AG20443 (cell line): ENCODE measurements at places on chromosomes 2 and 18.
A peak's percentile ranks its signal among the peaks of the same experiment; 100 is the strongest.

GRCh38 chr2:241125626-241126025, 23.5 kb upstream of the MTERF4 start:
- DNase-seq: no peak

DNA sequence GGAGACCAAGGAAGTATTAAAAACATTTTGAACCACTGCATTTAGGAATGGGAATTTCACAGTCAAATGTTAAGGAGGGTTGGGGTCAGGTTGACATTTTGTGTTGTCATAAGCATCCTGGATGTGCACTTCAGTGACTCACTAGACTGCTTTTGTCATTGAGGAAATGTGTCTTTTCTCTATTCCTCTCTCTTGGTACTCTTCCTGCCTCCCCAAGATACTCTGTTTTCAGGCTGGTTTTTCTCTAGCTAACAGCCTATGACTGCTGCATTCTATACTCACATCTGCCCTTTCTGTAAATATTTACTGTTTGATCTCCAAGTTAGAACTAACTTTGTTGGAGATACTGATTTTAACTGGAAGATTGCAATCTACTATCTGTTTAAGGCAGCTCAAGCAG, 23.4 kb downstream of the XRCC5 start:
- DNase-seq: no peak

GRCh38 chr2:181948227-181948626, 37.4 kb upstream of the PPP1R1C start:
- DNase-seq: no peak

GRCh38 chr18:48678237-48679115, 139.6 kb downstream of the CTIF start:
- DNase-seq: no peak

GRCh38 chr2:176934869-176935415, 277.7 kb upstream of the HNRNPA3 start:
- peak; percentile 19 for DNase-seq

DNA sequence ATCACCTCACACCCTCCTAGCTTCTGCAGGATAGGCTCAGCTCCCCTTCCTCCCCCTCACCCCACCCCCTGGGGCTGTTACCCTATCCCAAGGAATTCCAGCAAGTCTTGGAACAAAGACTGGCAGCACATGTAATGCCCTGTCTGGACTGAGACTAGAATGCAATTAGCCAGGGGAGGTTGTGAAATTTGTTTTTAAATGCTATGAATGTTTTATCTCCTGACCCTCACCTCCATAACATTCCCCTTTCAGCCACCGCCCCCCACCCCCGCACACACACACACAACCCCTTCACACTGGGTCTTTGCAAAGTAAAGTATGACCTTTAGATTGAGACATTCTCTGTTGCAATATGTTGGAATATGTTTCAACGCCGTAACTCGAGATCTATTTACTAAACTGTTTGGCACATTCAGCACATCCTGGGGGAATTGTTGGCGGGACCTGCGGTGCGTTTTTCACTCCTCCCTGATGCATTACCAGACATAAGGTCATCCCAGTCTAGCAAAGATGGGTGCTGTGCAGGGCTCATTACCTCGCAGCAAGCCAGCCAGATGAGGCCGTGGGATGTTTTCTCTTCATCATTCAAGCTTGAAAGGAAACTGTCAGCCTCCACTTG, 290.7 kb upstream of the SLC14A2 start:
- DNase-seq: peak; percentile 57

GRCh38 chr2:44250376-44250775, 24.9 kb upstream of the SLC3A1 start:
- no peak for DNase-seq

DNA sequence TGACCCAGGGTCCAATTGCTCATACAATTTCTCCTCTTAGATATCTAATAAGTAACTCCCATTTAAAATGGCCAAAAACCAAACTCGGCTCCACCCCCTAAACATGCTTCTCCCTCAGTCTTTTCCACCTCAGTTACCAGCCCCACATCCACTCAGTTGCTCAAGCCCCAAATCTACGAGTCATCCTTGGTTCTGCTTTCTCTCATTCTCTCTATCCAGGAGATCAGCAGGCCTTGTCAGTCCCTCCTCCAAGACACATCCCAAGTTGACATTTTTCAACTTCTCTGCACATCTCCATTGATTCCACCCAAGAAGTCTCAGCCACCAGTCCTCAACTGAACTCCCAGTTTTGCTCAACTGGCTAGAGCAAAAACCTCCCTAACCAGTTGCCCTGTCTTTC, 40.5 kb upstream of the RTN4 start:
- DNase-seq: peak; percentile 59

DNA sequence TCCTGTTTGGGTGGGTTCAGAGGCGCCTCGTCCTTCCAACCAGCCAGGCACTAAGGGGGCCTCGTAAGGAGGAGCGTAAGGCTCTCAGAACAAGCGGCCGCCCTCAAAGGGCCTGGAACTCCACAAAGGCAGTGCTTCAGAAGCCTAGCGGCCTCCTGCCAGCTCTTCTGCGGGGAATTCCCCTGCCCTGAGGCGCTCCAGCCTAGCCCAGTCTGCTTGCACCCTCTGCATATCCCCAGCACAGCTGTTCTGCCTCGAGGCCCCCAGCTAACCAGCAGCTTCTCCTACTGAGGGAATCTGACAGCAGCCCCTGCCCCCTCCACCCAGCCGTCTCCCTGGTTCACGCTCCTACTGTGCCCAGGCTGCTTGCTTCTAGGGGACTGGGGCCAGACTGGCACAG, 265.9 kb downstream of the TFCP2L1 start:
- DNase-seq: no peak

GRCh38 chr2:38279201-38279600, 97.9 kb downstream of the ATL2 start:
- no peak for DNase-seq

DNA sequence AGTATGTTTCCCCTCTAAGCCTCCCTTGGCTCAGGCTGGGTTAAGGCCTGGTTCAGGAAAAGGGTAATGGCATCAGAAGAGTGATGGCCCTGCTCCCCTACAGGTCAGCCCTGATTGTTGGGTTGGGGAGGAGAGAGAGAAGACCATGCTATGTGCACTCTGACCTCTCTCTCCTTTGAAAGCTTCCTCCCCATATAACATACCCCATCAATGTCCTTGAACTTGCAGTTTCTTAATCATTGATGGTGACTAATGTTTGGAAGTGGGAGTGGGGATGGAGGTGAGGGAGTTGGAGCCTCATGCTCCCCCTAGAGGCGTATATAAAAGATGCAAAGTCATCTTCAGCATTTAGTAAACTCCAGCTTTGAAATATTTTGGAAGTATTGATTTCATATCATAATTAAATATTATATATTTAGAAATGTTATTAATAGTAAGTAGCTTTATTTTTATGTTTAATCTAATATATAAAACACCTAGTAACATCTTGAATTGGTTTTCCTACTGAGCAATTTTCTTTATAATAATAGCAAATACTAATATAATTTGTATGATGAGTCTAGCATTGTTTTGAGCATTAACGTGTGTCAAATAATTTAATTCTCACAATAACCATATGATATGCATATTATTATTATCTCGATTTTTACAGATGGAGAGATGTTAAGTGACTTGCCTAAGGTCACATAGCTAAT, 8.8 kb downstream of the PLCL1 start:
- peak; percentile 62 for DNase-seq

DNA sequence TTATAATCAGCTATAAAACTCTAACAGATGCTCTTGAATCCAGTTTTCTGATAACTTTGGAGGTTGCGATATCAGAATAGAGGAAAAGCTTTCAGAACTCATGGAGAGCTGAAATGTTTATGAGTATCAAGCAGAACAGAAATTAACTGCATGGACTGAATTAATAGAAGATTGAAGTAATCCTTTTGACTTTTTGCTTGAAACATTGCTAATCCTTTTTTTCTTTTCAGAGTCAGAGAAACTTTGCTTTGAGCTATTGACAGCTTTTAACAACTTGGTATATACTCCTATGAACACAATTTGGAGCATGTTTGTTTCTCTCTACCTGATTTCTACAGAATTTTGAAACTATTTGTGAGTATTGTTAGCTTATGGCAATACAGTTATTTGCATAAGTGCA, 1254.8 kb downstream of the LRP1B start:
- no peak for DNase-seq

GRCh38 chr2:72033636-72034035, 114.0 kb downstream of the CYP26B1 start:
- no peak for DNase-seq

GRCh38 chr2:223725494-223725893, 111.9 kb downstream of the AP1S3 start:
- DNase-seq: peak; percentile 95

GRCh38 chr18:78772360-78773302, 207.0 kb upstream of the SALL3 start:
- no peak for DNase-seq

DNA sequence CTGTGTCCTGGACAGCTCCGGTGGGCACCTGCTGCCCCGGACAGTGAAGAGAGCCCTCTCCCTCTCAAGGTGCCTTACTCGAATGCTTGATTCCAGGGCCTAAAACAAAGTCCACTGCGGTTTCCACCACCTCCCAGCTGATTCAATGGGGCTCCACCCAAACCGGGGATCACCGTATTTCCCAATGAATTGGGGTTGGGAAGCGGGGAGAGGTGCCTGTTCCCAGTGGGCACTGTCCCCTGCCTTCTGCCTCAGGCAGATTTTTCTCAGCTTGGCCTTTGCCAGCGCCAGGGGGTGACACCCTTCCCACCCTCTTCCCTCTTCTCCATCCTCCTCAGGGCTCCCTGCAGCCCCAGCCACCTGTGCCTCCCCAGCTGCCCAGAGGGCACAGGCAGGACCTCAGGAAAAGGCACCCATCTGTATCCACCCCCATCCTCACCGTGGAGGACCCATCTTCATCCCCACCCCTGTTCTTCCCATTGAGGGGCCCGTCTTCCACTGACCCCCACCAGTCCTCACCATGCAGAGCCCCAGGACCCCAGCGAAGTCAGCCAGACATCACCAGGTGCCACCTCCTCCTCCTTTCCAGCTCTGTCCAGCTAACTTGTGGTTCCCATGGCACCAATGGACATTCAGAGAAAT, 66.7 kb upstream of the HPCAL1 start:
- DNase-seq: no peak

DNA sequence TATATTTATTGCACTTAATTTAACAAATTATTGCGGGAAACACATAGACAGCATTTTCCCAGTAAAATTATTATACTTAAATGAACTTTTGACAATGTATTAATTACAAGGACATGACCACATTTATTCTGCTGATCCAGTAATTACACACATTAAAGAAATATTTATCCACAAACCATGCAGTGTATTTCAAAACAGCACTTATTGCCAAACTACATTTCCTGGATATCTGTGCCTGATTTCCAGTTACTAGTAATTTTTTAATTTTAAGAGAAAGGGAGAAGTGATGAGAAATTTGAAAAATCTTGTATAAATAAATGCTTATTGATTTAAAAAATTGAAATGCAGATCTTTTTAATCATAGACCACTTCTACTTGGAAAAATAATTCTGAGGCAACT, 1458.7 kb upstream of the ACVR2A start:
- DNase-seq: no peak

GRCh38 chr18:13611601-13612195, 114.7 kb downstream of the FAM210A start:
- peak; percentile 72 for DNase-seq

GRCh38 chr2:45928946-45929345, 277.5 kb downstream of the PRKCE start:
- DNase-seq: no peak
